ENCODE measurements at places on chromosomes 1 and 21.

- DNase-seq = no peak
Observed at GRCh38 chr1:221363039-221363438, 378.9 kb downstream of the DUSP10 start.

GRCh38 chr1:201634261-201634660 is 95.3 kb downstream of the NAV1 start:
- DNase-seq = no peak

DNA sequence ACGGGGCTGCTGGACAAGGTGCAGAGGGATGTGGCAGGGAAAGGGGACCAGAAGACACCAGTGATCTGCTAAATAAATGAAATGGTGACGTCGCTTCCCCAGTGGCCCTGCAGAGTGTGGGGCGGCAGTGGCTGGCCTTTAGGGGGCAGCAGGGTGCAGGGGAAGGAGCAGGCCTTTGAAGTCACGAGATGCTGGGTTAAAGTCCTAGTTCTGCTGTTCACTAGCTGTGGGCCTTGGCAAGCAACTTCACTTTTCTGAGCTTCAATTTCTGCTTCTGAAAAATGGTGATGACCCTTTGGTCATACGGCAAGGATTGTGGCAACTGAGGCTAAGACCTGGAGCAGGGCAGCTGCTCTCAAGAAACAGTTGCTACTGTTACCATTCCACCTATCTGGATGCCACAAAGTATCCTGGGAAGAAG is 9.2 kb upstream of the GALE start:
- DNase-seq = no peak

DNA sequence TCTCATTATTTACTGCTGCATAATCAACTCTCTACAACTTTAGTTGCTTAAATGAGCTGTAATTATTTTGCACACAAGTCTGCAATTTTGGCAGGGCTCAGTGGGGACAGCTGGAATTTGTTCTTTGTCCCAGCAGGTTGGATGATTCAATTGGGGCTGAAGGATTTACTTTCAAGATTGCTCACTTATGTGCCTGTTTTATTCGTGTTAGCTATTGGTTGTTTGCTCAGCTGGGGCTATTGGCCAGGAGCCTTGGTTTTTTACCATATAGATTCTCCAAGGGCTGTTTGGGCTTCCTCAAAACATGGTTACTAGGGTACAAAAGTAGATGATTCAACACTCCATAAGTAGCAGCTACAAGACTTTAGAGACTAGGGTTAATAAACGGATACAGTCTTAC is 13.4 kb downstream of the OR10R2 start:
- no peak for DNase-seq

- DNase-seq = no peak
Observed at GRCh38 chr1:179230721-179231120, 1.2 kb upstream of the ABL2 start.

GRCh38 chr1:4624801-4625200 is 29.6 kb upstream of the AJAP1 start:
- DNase-seq = no peak

- no peak for DNase-seq
Observed at GRCh38 chr1:39620659-39621165, 18.7 kb downstream of the HEYL start.

GRCh38 chr1:41530411-41530810 is 45.9 kb upstream of the EDN2 start:
- no peak for DNase-seq

- no peak for DNase-seq
Observed at GRCh38 chr21:28317177-28317950, 675.3 kb downstream of the LTN1 start.

DNA sequence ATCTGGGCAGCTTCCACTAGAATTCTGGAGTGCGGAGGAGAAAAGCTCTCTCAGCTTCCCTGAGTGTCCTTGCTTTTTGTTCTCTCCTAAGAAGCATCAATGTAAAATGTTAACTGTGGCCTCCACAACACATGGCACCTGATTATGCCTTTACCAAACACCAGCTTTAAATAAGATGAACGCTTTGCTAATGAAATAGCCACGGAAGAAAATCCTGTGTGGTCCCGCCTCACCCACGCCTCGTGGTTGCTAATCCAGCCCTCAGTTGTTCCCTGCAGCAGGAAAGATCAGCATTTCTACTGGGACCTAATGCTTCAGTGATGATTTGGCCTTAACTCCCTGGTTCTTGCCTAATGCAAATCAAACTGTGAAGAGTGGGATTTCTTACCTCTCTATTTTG is 1.8 kb upstream of the ERG start:
- DNase-seq = no peak

DNA sequence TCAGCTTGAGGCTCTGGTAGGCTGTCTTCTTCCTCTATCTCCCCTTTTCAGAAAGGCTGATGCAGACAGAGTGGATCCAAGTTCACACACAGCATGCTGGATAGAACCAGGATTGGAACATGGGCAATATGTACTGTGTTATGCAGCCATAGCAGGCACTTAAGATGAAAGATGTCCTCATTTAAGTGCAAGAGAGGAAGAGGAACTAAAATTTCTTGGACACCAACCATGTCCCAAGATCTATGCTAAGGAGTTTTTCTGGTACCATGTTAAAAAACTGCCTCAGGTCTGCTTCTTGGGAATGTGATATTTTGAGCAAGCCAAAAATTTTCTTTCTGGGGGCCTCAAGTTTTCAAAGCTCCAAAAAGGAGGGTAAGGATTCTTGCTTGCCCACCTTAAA is 1.2 kb downstream of the SDHB start:
- DNase-seq = no peak

- DNase-seq = peak; percentile 44
Observed at GRCh38 chr1:9235096-9235459, 504 bp downstream of the H6PD start.

DNA sequence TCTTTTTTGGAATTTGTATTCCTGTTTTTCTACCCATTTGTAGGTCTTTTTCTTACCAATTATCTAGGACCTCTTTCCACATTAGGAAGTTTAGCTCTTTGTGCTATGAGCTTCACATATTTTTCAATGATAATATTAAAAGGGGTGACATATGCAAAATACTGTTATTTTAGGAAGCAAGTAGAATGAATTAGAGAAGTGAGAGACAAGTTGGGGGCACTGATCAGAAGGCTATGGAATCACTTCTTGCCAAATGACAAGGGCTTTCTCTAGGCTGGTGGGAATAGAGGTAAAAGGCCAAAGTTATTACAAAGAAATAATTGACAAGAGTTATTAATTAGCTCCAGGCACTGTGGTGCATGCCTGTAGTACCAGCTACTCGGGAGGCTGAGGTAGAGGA is 4.3 kb upstream of the BCAR3 start:
- no peak for DNase-seq

DNA sequence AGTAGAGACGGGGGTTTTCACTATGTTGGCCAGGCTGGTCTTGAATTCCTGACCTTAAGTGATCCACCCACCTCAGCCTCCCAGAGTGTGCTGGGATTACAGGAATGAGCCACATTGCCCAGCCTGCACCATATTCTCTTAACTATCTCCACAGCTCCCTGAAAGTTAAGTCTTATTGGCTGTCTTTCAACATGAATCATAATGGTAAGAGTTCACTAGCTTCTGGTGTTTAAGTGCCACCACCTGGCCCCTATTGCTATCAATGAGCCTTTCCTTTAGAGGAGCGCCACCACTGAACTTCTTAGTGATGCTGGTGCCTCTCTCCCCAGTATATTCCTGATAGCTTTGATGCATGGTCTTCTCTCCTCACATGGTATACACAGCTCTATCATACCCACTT is 15.7 kb downstream of the ZFYVE9 start:
- DNase-seq = no peak

GRCh38 chr1:112507336-112507735 is 1.4 kb upstream of the WNT2B start:
- no peak for DNase-seq

- DNase-seq = no peak
Observed at GRCh38 chr1:99950486-99950885, 19.3 kb upstream of the SLC35A3 start.

DNA sequence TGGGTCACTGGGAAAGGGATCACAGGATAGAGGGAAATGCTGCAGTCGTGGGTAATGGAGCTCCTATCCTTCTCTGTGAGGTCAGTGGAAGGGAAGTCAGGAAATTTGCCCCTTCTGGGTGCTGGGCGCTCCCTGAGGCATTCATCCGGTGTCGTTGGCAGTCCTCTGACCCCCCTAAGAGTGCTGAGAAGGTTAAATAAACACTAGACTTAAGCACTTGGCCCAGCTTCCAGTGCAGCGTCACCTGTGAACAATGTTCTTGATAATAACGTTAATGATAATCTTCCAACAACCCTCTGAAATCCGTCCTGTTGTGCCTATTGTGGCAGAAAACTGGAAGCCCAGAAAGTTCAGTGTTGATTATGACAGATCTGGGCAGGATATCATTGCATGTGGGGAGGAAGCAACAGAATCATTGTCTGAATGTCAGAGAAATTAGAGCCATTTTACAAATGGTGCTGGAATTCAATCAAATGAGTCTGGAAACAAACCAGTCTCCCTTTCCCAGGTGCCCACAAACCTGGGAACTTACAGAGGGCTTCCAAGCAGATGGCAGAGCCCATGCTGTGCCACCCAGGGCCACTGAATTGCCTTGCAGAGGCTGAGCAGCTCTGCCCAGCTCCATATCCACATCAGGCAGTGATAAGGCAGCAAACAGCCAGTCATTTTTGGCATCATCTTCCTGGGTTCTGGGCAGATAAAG is 216.8 kb downstream of the KAZN start:
- DNase-seq = no peak

DNA sequence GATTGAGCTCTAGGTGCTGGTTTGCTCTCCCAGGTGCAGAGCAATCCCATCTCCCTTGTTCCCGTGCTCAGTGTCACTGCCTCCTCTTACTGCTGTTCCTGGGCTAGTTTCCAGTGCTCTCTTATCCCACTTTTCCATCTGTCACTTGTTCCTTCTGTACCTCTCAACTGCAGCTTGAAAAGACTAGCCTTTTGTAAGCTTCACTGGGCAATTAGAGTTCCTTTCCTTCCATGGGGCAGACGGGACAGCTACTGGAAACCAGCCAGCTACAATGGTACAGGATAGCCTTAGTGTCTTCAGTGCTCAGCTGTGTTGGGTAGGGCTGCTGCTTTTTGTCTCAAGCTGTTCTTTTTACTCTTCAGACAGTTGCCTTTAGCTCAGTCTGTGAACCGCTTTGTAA is 31.6 kb downstream of the AGT start:
- no peak for DNase-seq

GRCh38 chr1:93448983-93449804 is 1.3 kb downstream of the FNBP1L start:
- DNase-seq = no peak

DNA sequence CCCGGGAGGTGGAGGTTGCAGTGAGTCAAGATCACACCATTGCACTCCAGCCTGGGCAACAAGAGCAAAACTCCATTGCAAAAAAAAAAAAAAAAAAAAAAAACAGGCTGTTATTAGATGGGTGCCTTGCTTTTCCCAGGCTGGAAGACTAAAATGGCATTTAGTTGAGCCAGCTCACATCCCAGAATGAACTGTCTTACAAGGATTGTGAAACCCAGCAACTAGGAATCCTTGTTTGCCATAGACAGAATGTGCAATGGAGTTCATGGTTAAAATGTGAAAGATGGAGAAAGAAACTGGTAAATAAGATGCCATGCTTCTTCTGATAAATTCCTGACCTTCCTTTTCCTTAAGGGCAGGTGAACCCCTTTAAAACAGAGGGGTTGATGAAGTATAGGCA is 215.8 kb upstream of the GREM2 start:
- DNase-seq = no peak

GRCh38 chr1:59678493-59679228 is 136.1 kb upstream of the HOOK1 start:
- DNase-seq = peak; percentile 69

GRCh38 chr21:35438643-35439404 is 389.7 kb upstream of the RUNX1 start:
- no peak for DNase-seq

DNA sequence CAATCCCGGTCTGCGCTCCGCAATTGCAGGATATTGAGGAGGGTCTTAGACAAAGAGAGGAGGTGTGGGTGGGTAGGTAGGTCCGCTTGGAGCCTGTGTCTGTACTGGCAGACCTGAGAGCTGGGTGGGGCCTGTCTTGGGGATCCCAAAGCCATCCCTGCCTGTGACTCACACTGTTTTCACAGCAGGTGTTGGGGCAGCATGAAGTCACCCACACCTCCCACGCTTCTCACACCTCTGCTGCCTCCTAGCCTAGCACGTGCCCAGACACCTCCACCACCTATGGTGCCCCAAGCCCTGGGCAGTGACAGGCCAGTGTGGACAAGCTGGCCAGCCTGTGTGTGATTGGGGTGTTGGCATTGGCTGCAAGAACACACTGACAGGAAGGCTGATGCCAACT is 65.7 kb upstream of the ECE1 start:
- no peak for DNase-seq

GRCh38 chr1:172931761-172932160 is 119.0 kb downstream of the TNFSF18 start:
- no peak for DNase-seq

DNA sequence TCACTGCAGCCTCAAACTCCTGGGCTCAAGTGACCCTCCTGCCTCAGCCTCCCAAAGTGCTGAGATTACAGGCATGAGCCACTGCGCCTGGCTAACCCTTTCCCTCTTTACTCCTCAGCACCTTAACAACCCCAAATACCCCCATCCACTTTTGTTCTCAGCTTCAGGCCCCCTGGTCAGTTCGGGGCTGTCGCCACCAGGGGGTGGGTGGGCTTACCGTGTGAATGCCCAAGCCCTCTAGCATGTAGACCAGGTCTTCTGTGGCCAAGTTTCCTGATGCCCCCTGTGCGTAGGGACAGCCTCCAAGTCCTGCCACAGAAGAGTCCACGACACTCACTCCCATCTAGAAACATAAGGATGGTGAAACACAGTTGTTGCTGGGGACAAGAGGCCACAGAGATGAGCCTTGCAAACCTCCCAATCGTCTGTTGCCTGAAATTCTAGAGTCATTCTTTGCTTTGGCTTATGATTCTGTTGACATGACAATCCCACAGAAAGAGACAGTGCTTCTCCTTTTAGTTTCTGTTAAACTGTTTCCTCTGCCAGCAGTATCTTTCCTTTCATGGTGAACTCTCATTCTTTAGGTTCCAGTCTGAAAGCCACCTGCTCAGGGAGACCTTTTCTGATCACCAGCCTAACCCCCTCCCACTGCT is 3.8 kb upstream of the GALE start:
- DNase-seq = no peak
